KBM-7 (cell line): ENCODE measurements at places on chromosomes 13 and 19.

DNA sequence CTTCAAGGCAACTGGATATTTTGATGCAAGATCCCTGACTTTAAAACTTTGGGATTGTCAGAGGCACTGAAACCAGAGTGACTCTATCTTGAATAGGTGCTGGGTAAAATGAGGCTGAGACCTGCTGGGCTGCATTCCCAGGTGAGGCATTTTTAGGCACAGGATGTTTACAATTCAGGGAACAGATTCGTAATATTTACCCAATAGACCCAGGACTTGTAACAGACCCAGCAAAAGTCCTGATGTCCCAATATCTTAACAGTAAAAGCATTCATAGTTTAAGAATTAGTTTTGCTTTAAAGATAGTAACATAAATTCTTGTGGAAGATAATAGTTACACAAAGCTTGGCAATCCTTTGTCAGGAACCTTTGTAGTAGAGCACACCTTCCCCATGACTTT is 166.2 kb downstream of the FGF14 start:
- DNase-seq: no peak

- DNase-seq: no peak
These were observed 74.0 kb downstream of the PDS5B start for GRCh38 chr13:32660227-32660626.

DNA sequence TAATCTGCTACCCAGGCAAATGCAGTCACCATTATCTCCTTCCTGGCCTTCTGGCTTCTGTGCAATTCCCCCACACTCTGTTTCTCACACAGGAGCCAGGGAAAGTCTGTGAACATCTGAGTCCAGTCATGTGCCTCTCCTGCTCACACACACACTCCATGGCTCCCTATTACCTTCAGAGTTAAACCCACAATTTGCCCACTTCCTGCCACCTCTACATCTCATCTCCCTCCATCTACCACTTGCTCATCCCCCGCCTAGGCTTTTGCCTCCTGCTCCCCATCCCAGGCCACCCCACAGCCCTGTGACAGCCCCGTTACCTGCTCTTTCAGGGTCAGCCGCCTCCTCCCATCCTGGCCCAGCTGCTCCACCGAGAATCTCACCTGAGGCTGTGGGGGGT is 13.5 kb downstream of the IL12RB1 start:
- no peak for DNase-seq

DNA sequence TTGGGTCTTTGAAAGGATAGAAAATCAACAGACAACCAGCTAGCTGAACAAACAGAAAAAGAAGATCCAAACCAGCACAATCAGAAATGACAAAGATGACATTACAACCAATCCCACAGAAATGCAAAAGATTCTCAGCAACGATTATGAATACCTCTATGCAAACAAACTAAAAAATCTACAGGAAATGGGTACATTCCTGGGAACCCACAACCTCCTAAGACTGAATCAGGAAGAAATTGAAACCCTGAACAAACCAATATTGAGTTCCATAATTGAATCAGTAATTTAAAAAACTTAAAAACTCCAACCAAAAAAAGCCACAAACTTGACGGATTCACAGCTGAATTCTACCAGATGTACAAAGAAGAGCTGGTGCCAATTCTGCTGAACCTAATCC is 20.9 kb upstream of the C1QTNF9B start:
- DNase-seq: no peak

DNA sequence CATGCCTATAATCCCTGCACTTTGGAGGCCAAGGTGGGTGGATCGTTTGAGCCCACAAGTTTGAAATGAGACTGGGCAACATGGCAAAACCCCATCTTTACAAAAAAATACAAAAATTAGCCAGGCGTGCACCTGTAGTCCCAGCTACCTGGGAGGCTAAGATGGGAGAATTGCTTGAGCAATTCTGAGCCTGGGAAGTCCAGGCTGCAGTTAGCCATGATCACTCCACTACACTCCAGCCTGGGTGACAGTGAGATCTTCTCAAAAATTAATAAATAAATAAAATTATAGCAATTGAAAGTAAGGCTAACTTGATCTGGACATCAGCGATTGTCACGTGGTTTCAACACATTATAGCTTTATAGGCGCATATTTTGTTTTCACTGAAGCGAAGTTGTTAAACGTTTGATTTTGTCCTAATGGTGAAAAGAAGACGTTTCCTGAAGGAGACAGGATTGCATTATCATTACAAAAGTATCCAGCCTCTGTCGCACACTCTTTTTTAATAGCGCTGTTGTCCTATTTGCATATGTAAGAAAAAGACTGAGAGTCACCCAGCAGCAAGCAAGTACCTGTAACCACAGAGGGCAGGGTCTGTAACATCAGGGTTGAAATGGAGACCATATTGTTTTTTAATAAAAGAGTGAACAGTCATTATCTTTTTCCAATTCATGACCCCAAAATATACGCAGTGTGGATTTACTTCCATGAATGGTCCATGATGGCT is 335.7 kb downstream of the DCT start:
- no peak for DNase-seq

GRCh38 chr13:47478985-47479384 is 522.1 kb downstream of the SUCLA2 start:
- no peak for DNase-seq

- DNase-seq: no peak
These were observed 83.7 kb downstream of the NUFIP1 start for GRCh38 chr13:44905556-44905955.

DNA sequence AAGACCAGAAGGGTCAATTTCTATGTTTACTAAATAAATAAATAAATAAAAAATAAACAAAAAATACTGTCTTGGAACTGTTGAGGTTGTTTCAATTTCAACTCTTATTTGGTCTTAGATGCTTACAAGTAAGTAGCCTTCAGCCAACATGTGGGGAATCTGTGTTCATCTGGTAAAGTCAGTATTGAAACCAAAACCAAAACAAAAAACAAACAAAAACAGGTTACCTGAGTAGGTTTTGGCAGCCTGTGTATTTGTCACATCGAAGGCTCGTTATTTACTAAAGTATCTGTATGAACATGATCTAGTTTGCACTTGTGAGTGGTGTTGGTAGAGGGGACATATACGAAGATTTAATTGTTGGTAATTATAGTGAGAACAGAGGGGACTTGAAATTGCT is 471.5 kb downstream of the SLITRK5 start:
- no peak for DNase-seq
